ENCODE measurements at places on chromosomes 3 and 15.

DNA sequence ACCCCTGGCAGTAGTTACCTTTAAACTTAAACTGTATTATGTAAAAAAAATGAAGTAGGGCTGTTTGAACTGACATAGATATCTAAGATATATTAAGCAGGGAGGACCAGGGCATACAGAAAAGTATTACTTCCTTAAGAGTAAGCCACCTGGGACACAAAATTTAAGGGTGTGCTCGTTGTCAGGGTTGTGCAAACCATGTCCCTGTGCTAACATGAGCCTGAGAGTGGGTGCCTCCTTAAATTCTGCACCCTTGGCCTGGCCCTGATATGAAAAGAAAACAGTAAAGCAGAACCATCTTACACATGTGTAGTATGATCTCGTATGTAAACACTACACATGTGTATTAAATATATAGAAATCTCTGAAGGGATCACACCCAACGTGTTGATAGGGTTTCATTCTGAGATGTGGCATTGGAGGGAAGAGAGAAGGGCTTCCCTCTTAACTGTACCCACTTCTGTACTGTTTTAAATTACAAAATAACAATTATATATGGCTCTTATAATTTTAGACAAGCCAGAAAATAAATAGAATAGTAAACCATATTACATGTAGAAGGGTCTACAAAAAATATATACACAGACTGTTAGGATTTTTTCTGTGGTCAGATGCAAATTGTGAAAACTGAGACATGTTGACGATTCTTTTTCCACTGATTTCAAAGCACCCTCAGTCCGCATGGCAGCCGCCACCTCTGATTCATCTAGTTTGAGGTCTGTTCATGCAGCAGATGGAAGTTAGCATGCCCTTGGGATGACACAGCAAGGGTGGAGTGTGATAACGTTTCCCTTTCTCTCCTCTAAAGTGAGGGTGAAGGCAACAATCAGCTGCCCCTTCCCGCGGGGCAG is 400.8 kb upstream of the PROK2 start:
- DNase-seq, result no peak

DNA sequence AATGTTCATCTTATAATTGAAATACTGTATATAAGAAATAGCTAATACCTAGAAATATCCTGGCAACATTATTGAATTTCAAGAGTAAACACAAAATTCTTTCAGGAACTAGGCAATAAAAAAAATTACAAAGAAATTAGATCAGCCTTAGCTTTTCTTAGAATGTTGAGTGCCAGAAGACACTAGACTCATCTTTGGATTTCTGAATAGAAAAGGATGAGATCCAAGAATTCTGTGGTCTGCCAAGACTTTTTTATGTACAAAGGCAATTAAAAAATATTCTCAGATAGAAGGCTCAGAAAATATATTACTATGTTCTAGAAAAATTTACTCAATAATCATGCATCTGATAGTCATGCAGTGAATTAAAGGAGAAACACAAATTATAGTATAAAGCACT is 294.5 kb upstream of the CDIN1 start:
- DNase-seq, result no peak

- no peak for DNase-seq
These were observed 528.8 kb upstream of the NAALADL2 start for GRCh38 chr3:174330303-174330702.

GRCh38 chr3:37290551-37290950 is 116.2 kb upstream of the LRRFIP2 start:
- DNase-seq, result no peak

All from activated naive CD4-positive, alpha-beta T cell treated with anti-CD3 and anti-CD28 coated beads, Interleukin-2, amount 50 U/mL, for 72 hours (primary cell).